ENCODE measurements at places on chromosomes 12 and 14. TPM values are rescaled to one million over a fixed set of nuclear protein-coding genes. Genes with fewer than 3 reads are reported as not detected.

- DNase-seq = peak; percentile 73
Observed at GRCh38 chr12:123896767-123897166, 75.9 kb downstream of the CCDC92 start.

- peak; percentile 92 for DNase-seq
Observed at GRCh38 chr14:54669721-54670561, 103.0 kb downstream of the SAMD4A start.

Gene PKP2
- total RNA-seq = 9.5 TPM

Gene EMP1
- 75.6 TPM for total RNA-seq

Gene PIWIL1
- not detected for total RNA-seq

DNA sequence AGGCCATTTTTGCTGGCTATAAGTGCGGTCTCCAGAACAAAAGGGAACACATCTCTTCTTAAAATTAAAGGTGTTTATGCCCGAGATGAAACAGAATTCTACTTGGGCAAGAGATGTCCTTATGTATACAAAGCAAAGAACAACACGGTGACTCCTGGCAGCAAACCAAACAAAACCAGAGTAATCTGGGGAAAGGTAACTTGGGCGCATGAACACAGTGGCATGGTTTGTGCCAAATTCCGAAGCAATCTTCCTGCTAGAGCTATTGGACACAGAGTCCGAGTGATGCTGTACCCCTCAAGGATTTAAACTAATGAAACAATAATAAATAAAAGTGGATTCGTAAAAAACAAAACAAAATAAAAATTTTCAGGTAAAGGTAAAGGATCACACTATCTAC lies 33.4 kb downstream of the PKP2 start:
- DNase-seq = no peak

GRCh38 chr12:123092866-123093265 lies 58.0 kb downstream of the PITPNM2 start:
- DNase-seq = no peak

Gene IL26
- not detected for total RNA-seq

- peak; percentile 30 for DNase-seq
Observed at GRCh38 chr12:113479590-113480335, 8.1 kb upstream of the LHX5 start.

DNA sequence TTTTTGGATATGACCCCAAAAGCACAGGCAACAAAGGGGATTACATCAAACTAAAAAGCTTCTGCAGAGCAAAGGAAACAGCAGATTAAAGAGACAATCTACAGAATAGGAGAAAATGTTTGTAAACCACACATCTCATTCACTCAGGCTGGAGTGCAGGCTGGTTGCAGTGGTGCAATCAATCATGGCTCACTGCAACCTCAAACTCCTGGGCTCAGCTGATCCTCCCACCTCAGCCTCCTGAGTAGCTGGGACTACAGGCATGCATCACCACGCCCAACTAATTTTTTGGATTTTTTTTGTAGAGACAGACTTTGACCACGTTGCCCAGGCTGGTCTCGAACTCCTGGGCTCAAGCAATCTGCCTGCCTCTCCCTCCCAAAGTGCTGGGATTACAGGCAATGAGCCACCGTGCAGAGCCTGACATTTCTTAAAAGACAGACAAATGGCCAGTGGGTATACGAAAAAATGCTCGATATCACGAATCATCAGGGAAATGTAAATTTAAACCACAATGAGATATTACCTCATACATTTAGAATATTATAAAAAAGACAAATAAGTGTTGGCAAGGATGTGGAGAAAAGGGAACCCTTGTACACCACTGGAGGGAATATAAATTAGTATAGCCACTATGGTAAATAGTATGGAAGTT lies 9.8 kb downstream of the NCKAP5L start:
- DNase-seq = no peak

Gene PRKAB1
- 16.0 TPM for total RNA-seq

GRCh38 chr14:72652179-72652578 lies 241.7 kb downstream of the DPF3 start:
- DNase-seq = no peak

DNA sequence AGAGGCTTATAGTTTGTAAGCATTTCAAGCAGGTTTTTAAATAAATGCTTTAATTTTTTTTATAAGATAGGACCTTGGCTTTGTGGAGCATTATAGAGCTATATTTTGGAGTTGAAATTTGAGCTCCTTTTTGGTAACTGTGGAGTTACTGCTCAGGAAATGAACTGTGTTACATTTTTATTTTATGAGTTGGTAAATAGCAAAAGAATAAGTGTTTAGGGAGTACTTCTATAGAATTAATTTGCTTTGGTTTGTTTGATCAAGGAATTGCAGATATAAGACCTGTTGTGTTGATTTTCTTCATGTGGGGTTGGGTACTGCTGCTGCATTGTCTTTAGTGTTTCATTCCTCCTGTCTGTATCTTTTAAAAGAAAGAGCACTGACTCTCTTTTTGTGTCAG lies 3.5 kb downstream of the ATP2A2 start:
- DNase-seq = no peak

- no peak for DNase-seq
Observed at GRCh38 chr14:102066041-102066451, 20.8 kb downstream of the HSP90AA1 start.

Gene ART4
- total RNA-seq = under 0.01 TPM

Gene HELB
- 2.3 TPM for total RNA-seq

GRCh38 chr12:67506739-67507138 lies 141.8 kb upstream of the DYRK2 start:
- no peak for DNase-seq

Gene OTX2
- not detected for total RNA-seq

All from fibroblast of villous mesenchyme (primary cell).